Inflammatory macrophage (primary cell): ENCODE measurements at places on chromosomes 2 and 18.

- DNase-seq = no peak
Observed at GRCh38 chr2:158926478-158926948, 41.9 kb upstream of the TANC1 start.

DNA sequence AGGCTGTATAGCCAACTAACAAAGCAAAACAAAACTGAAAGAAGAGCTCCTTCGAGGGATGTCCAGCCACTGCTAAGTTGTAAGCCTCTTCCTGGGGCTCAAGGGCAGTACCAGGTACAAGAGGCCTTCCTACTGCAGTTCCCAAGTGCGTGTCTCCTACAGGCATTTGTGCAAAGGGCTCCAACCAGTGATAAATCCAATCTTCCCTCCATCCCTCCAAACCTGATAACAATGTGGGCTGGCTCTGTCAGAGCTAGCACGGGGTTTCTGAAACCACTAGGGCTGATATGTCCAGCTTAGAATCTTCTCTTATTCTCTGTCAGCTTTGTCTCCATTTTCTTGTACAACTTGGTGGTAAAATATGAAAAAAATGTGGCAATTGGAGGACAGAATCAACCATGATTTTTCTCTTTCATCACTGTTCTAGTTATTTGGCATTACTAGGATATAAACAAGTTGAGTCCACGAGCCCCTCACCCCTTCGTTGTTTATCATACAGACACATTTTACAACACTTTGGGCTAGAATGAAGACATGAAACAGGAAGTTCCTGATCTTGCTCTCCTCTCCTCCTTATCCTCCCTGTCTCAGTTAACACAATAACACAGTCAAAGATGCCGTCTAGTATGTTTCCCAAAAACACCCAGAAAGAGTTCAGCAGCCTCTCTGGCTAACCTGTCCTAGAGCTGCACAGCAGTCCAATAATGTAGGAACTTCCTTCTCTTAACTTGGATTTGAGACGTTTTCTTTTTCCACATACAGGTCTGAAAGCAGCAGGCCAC is 35.4 kb upstream of the WIPF1 start:
- DNase-seq = peak; percentile 38

- peak; percentile 4 for DNase-seq
Observed at GRCh38 chr2:14385043-14385442, 247.5 kb upstream of the LRATD1 start.

DNA sequence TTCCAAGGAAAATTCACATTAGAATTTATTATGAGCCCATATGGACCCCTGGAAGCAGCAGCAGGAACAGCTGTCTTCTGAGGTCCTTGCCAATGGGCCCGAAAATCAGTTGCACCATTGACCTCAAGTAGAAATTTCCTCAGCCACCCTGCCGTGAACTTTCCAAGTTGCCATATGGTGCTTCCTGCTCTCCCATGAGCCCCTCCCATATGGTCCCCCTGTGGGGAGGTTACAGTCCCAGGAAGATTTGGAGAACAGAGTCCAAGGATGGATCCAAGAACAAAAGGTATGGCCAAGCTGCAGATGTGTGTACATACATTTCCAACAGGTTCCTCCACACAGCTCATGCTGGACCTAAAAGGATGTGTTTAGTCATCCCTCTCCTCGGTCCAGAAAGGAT is 34.6 kb downstream of the DIPK1C start:
- DNase-seq = no peak

GRCh38 chr2:101087638-101088037 is 63.5 kb downstream of the TBC1D8 start:
- DNase-seq = no peak

- no peak for DNase-seq
Observed at GRCh38 chr2:227462462-227462951, 9.4 kb upstream of the AGFG1 start.

GRCh38 chr2:147569426-147569825 is 275.4 kb upstream of the ACVR2A start:
- DNase-seq = no peak

GRCh38 chr2:238053191-238053776 is 7.5 kb upstream of the SCLY start:
- no peak for DNase-seq

- DNase-seq = no peak
Observed at GRCh38 chr2:158120664-158121641, 19.3 kb downstream of the UPP2 start.

- DNase-seq = no peak
Observed at GRCh38 chr2:154449951-154450658, 248.4 kb upstream of the KCNJ3 start.

DNA sequence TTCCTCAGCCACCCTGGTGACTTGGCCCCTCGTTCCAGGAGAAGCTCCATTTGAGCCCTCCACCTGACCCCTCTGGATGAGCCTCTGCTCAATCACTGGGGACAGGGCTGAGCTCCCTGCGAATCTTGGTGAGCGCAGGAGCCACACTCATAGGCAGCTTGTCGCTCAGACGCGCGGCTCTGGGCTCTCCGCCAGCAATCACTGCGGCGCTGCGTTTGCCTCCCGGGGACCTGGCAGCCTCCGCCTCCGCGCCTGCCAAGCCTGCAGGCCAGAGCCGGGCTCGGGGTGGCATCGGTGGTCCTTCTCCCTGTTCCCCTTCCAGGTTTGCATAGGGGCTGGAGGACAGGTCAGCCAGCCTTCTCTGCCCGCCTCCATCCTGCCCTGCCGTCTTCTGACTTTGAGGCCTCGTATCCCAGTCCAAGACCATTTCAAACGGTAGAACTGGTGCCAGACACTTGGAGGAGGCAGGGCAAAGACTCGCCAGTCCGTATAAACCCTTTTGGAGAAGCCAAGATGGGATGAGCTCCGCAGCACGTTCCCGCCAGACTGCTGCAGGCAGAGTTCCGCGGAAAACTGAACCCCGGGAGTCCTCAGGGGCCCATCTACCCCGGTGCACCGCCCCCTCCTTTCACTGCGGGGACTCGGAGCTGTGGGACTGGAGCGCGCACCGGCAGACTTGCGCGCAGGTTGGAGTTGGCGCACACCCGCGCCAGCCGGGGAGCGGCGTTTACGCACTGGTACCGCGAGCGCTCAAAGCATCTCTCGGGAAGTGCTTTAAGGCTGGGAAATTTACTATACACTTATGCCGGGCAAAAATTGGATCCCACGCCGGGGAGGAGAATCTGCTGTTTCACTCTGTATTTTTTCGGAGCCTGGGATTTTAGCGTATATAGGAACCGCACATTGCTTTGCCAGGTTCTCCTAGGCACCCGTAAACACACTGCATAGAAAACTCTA is 1.1 kb upstream of the TACR1 start:
- no peak for DNase-seq

- no peak for DNase-seq
Observed at GRCh38 chr2:9946076-9946475, 5.4 kb upstream of the GRHL1 start.

GRCh38 chr18:29588446-29589100 is 1411.6 kb upstream of the CDH2 start:
- DNase-seq = no peak
